ENCODE measurements at places on chromosomes 3 and 15. TPM values are rescaled to one million over a fixed set of nuclear protein-coding genes. Genes with fewer than 3 reads are reported as not detected.

The GOLGA8S gene
- total RNA-seq = not detected

The IQCF5 gene
- not detected for total RNA-seq

The CELSR3 gene
- total RNA-seq = 0.89 TPM

The ACTC1 gene
- not detected for total RNA-seq

The TGM4 gene
- not detected for total RNA-seq

The TRH gene
- total RNA-seq = not detected

The EXD1 gene
- total RNA-seq = under 0.01 TPM

The GOLGA8H gene
- total RNA-seq = not detected

The RPL15 gene
- 3,101 TPM for total RNA-seq

The PYGO1 gene
- 10.4 TPM for total RNA-seq
